Osteocyte (in vitro differentiated cells): ENCODE measurements at places on chromosomes 6 and 20. TPM values are rescaled to one million over a fixed set of nuclear protein-coding genes. Genes with fewer than 3 reads are reported as not detected.

IGF2R gene
- 196 and 218 TPM in 2 replicates for total RNA-seq

MYBL2 gene
- total RNA-seq, result 14.7 and 16.1 TPM in 2 replicates

GRCh38 chr6:16511723-16512489, 249.4 kb downstream of the ATXN1 start:
- H3K4me3 ChIP-seq, result no peak overlapping the region
- peaks cover 30% of the 10 kb centered on the region for H3K4me1 ChIP-seq
- no peak for DNase-seq
- H3K27me3 ChIP-seq, result no peaks in the 10 kb centered on the region
- H3K36me3 ChIP-seq, result no peaks in the 10 kb centered on the region
- H3K27ac ChIP-seq, result peak overlapping the region; percentile 35

- H3K27ac ChIP-seq, result peak overlapping the region; percentile 94
- H3K4me3 ChIP-seq, result peak overlapping the region; percentile 88
- DNase-seq, result peak; percentile 91
- H3K4me1 ChIP-seq, result peaks cover 20% of the 10 kb centered on the region
- H3K36me3 ChIP-seq, result no peaks in the 10 kb centered on the region
Measured at GRCh38 chr6:13924146-13924948, 405 bp upstream of the RNF182 start.

DNA sequence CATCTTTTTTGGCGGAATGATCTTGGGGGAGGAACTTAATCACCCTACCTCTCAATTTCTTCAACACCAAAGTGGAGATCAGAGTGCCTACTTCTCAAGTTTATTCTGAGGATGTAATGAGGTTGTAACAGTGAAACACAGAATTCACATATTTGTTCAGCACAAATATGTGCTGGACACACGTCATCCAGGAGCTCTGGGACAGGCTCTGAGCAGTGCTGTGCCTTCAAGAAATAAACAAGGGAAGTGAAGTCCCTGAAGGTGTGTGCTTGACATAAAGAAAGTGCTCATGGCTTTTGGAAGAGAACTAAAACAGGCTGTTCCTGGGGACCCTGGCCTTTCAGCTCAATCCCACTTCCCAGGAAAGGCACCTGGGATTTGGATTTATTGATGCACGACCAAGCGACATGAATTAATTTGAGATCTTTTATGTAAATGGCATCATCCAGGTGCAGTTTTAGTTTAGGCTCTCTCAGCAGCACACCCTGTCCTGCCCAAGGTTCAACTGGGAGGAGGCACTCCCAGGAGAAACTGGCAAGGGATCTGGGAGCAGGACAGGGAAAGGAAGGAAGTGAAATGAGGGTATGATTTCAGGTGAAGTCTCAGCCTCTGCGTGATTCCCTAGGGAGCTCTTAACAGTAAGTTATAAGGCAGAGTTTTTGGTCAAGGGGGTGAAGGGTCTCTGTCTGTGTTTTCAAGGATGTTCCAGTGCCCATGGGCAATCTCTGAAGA, 211.0 kb downstream of the FOXA2 start:
- DNase-seq, result no peak
- H3K27me3 ChIP-seq, result no peaks in the 10 kb centered on the region
- H3K4me3 ChIP-seq, result no peak overlapping the region
- no peaks in the 10 kb centered on the region for H3K36me3 ChIP-seq
- H3K4me1 ChIP-seq, result no peaks in the 10 kb centered on the region

SERPINB1 gene
- 13.7 and 14.8 TPM in 2 replicates for total RNA-seq

SNPH gene
- 8.0 and 8.9 TPM in 2 replicates for total RNA-seq

ZC3H12D gene
- 0.21 TPM in 1 of 2 replicates, not detected in the other for total RNA-seq

GRCh38 chr6:165486183-165487137, 176.6 kb downstream of the PDE10A start:
- no peak for DNase-seq
- H3K27ac ChIP-seq, result no peak overlapping the region
- no peak overlapping the region for H3K4me3 ChIP-seq
- H3K4me1 ChIP-seq, result no peaks in the 10 kb centered on the region
- H3K36me3 ChIP-seq, result no peaks in the 10 kb centered on the region

ZSCAN23 gene
- 5.4 and 6.0 TPM in 2 replicates for total RNA-seq

GRCh38 chr6:67633058-67633457, 1002.0 kb upstream of the ADGRB3 start:
- no peak for DNase-seq
- peaks cover 38% of the 10 kb centered on the region for H3K4me1 ChIP-seq
- H3K36me3 ChIP-seq, result peaks cover 23% of the 10 kb centered on the region
- H3K27me3 ChIP-seq, result no peaks in the 10 kb centered on the region
- no peak overlapping the region for H3K4me3 ChIP-seq
- no peak overlapping the region for H3K27ac ChIP-seq

DNA sequence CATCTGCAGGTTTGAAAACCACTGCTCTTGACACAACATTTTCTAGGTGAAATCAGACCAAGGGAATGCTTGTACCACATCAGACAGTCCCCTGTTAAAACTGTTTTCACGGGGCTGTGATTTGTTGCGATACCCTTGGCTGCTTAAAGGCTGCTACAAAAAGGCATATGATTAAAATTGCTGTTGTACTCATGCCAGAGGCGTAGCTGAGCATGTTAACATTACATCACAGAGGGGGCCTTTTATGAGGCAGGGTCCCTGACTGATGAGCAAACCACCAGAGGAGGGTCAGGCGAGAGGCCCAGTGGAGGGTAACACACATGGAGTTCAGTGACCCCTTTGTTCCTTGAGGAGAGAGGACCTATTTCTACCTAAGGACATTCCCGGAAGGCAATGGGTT, 70.4 kb upstream of the CDYL start:
- no peaks in the 10 kb centered on the region for H3K4me1 ChIP-seq
- H3K27ac ChIP-seq, result no peak overlapping the region
- peaks cover 6% of the 10 kb centered on the region for H3K27me3 ChIP-seq
- DNase-seq, result no peak
- H3K4me3 ChIP-seq, result no peak overlapping the region

DNA sequence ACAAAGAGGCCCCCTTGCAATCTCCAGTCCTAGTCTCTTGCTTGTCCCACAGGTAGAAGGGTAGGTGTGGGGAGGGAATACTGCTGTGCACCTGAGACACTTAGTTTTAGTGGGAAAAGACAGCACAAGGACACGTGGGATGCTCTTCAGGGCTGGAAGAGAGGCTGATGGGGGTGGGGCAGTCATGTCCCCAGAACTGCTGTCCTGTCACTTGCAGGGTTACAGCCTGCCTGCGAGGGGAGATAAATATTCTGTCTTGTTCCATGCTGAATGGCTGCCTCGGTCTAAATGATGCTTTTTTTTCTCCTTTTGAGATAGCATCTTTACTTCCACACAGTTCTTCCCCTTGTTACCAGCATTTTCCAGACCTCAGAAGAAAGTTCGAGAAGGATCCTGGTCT, 106.2 kb downstream of the SLC24A3 start:
- H3K27ac ChIP-seq, result no peak overlapping the region
- DNase-seq, result no peak
- H3K27me3 ChIP-seq, result no peaks in the 10 kb centered on the region
- H3K4me3 ChIP-seq, result no peak overlapping the region
- H3K4me1 ChIP-seq, result no peaks in the 10 kb centered on the region
- no peaks in the 10 kb centered on the region for H3K36me3 ChIP-seq

DOK5 gene
- total RNA-seq, result 6.6 and 7.4 TPM in 2 replicates

DCDC2 gene
- total RNA-seq, result 0.94 and 1.0 TPM in 2 replicates

XKR7 gene
- not detected in 2 replicates for total RNA-seq

GHRH gene
- not detected in 2 replicates for total RNA-seq

GRCh38 chr6:11368760-11369159, 136.3 kb upstream of the NEDD9 start:
- no peak overlapping the region for H3K4me3 ChIP-seq
- no peak overlapping the region for H3K27ac ChIP-seq
- no peaks in the 10 kb centered on the region for H3K27me3 ChIP-seq
- H3K36me3 ChIP-seq, result no peaks in the 10 kb centered on the region

GRCh38 chr6:170049641-170050561, 241.0 kb downstream of the DLL1 start:
- H3K4me1 ChIP-seq, result no peaks in the 10 kb centered on the region
- DNase-seq, result peak; percentile 76
- H3K27me3 ChIP-seq, result no peaks in the 10 kb centered on the region

- no peaks in the 10 kb centered on the region for H3K36me3 ChIP-seq
- no peaks in the 10 kb centered on the region for H3K27me3 ChIP-seq
- H3K27ac ChIP-seq, result no peak overlapping the region
- no peaks in the 10 kb centered on the region for H3K4me1 ChIP-seq
Measured at GRCh38 chr6:65468307-65468706, 238.7 kb downstream of the EYS start.

GRCh38 chr6:41577356-41578216, 31.4 kb downstream of the FOXP4 start:
- H3K27me3 ChIP-seq, result no peaks in the 10 kb centered on the region
- H3K4me3 ChIP-seq, result no peak overlapping the region
- peak overlapping the region; percentile 77 for H3K27ac ChIP-seq

DNA sequence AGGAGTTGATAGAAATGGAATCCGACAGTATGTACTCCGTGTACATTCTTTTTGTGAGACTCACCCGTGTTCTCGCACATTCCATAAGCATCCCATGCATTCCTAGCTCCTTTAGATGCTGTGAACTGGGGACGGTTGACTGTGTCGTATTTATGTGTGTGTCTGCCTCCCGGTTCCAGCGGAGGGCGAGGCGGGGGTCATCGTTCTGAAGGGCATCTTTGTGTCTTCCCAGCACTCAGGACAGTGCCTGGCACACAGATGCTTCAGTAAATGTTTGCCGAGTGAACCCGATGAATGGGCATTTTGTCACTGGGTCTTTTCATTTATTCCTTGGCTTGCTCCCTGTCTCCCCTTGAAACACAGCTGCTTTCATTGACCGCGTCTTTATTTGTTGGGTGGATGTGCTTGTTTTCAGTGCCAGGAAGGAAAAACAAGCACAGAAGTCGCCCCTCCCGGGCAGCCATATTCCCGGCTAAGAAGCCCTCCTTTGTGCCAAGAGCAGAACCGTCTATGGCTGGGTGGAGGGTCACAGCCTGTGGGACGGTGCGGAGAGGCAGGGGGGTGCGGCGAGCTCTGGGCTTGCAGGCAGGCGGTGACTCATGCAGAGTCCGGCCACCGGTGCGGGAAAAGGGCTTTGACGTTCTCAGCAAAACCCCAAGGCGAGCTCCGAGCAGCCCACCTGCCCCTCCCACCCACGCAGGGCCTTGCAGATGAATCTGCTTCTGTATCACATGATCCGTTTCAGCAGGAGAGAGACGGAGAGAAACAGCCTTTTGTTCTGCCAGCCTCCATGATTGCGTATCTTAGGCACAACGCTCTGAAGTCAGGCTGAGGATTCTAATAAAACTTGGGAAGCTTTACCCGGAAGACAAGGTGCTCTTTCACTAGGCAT, 11.2 kb upstream of the PSMG4 start:
- H3K36me3 ChIP-seq, result peaks cover 2% of the 10 kb centered on the region
- H3K27ac ChIP-seq, result peak overlapping the region; percentile 96
- no peak for DNase-seq
- H3K4me1 ChIP-seq, result peaks cover 45% of the 10 kb centered on the region
- H3K4me3 ChIP-seq, result peak overlapping the region; percentile 74
- H3K27me3 ChIP-seq, result no peaks in the 10 kb centered on the region

GRCh38 chr20:41308726-41309413, 8.7 kb downstream of the ZHX3 start:
- H3K27me3 ChIP-seq, result no peaks in the 10 kb centered on the region
- H3K36me3 ChIP-seq, result no peaks in the 10 kb centered on the region
- H3K27ac ChIP-seq, result peak overlapping the region; percentile 51
- no peak overlapping the region for H3K4me3 ChIP-seq

DNA sequence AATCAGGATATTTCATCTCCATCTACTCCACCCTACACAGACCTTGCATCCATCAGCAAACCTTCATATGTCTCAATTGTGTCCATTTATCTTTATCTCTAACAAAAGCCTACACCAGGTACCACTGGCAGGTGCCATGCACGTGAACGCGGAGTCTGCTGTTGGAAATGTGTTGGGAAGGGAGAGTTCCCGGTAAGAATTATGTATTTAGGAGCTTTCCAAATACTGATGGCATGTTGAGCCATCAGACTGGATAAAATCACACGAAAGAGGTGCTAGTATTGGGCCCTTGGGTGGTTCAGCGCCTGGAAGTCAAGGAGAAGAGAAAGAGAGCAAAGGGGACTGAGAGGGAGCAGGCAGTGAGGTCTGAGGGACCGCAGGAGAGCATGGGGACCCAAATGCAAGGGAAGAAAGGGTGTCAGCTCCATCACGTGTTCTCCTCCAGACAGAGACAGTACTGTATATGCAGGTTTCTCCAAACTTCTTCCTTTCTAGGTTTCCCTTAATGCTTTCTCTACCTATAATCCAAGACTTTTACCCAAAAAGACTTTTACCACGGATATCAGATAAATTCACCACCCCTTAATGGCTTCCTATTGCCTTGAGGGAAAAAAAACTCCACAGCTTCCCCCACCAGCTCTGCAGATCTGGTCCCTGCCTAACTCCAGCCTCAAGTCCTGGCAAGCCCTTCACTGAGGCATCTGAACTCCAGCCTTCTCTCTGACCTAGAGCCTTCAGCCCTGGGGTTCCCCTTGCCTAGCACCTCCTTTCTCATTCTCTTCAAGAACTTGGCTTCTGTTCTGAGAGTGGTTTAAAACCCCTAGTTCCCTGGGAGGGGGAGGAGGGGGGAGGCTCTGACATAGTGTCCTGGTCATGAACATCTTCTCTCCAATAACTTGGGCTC, 4.8 kb upstream of the ZNF217 start:
- peak; percentile 56 for DNase-seq
- H3K4me3 ChIP-seq, result no peak overlapping the region
- H3K36me3 ChIP-seq, result no peaks in the 10 kb centered on the region

CSNK2B gene
- total RNA-seq, result 142 and 163 TPM in 2 replicates

- no peak overlapping the region for H3K4me3 ChIP-seq
- DNase-seq, result no peak
- H3K4me1 ChIP-seq, result no peaks in the 10 kb centered on the region
- H3K27me3 ChIP-seq, result no peaks in the 10 kb centered on the region
- H3K36me3 ChIP-seq, result no peaks in the 10 kb centered on the region
Measured at GRCh38 chr20:7505152-7505834, 435.0 kb downstream of the HAO1 start.
